Epithelial cell of proximal tubule (primary cell): ENCODE measurements at places on chromosomes 12 and 14. TPM values are rescaled to one million over a fixed set of nuclear protein-coding genes. Genes with fewer than 3 reads are reported as not detected.

Gene STAB2
- total RNA-seq = not detected in 2 replicates

Gene CTSG
- total RNA-seq = not detected in 2 replicates

Gene CLEC2A
- total RNA-seq = not detected in 2 replicates

Gene DIP2B
- 19.5 and 21.6 TPM in 2 replicates for total RNA-seq

Gene ANO2
- 1.2 and 1.7 TPM in 2 replicates for total RNA-seq

Gene LMNTD1
- not detected in 2 replicates for total RNA-seq

Gene KLRF2
- not detected in 2 replicates for total RNA-seq

Gene GPR132
- 0.29 and 0.43 TPM in 2 replicates for total RNA-seq

Gene TAS2R14
- total RNA-seq = 0.06 and 0.72 TPM in 2 replicates

Gene TAS2R13
- total RNA-seq = 0.29 and 1.6 TPM in 2 replicates

Gene KCNC2
- not detected in 2 replicates for total RNA-seq

Gene LRRC43
- total RNA-seq = 2.5 TPM in 1 of 2 replicates, not detected in the other

Gene MMP14
- total RNA-seq = 224 and 227 TPM in 2 replicates

Gene PZP
- total RNA-seq = not detected in 2 replicates

Gene PIANP
- total RNA-seq = 0.06 TPM in 1 of 2 replicates, not detected in the other

Gene BHLHE41
- 1.3 and 5.2 TPM in 2 replicates for total RNA-seq

Gene ARMH4
- 4.4 and 5.8 TPM in 2 replicates for total RNA-seq

Gene ANHX
- not detected in 2 replicates for total RNA-seq

Gene RNF31
- total RNA-seq = 42.3 and 79.4 TPM in 2 replicates

Gene ZNF641
- 3.5 and 5.8 TPM in 2 replicates for total RNA-seq

Gene ANKRD33
- total RNA-seq = not detected in 2 replicates

Gene GUCY2C
- total RNA-seq = not detected in 2 replicates

Gene TAS2R46
- total RNA-seq = 0.17 TPM in 1 of 2 replicates, not detected in the other

Gene CLECL1
- not detected in 2 replicates for total RNA-seq

Gene SOS2
- total RNA-seq = 10.1 and 13.5 TPM in 2 replicates

Gene EML5
- total RNA-seq = 0.40 and 0.87 TPM in 2 replicates

Gene HOXC5
- 0.80 and 1.2 TPM in 2 replicates for total RNA-seq

Gene CCDC38
- total RNA-seq = 0.06 TPM in 1 of 2 replicates, not detected in the other

Gene GPR84
- not detected in 2 replicates for total RNA-seq

Gene ANKS1B
- 0.46 TPM in 1 of 2 replicates, not detected in the other for total RNA-seq

Gene TC2N
- total RNA-seq = 3.0 and 5.1 TPM in 2 replicates

Gene PRH2
- total RNA-seq = not detected in 2 replicates

Gene MRPL42
- total RNA-seq = 79.7 and 93.2 TPM in 2 replicates

Gene G2E3
- 20.0 and 21.4 TPM in 2 replicates for total RNA-seq

Gene ERBB3
- total RNA-seq = 14.3 and 24.2 TPM in 2 replicates

Gene FAM90A1
- total RNA-seq = 0.23 TPM in 1 of 2 replicates, not detected in the other

Gene ARHGEF25
- 1.3 and 6.2 TPM in 2 replicates for total RNA-seq

Gene OTOGL
- not detected in 2 replicates for total RNA-seq

Gene FAM222A
- total RNA-seq = 0.52 and 2.7 TPM in 2 replicates

Gene PTPRQ
- not detected in 2 replicates for total RNA-seq

Gene OR4K17
- total RNA-seq = not detected in 2 replicates

Gene TAS2R30
- 0.07 and 0.12 TPM in 2 replicates for total RNA-seq

Gene AJUBA
- total RNA-seq = 63.2 and 105 TPM in 2 replicates

Gene PRKAG1
- 50.7 and 68.5 TPM in 2 replicates for total RNA-seq

Gene NEDD8
- 219 and 220 TPM in 2 replicates for total RNA-seq

Gene KLHL33
- total RNA-seq = under 0.01 and 0.17 TPM in 2 replicates

Gene SOX5
- 0.07 and 0.17 TPM in 2 replicates for total RNA-seq

Gene APOF
- total RNA-seq = not detected in 2 replicates

Gene AHSA1
- 122 and 211 TPM in 2 replicates for total RNA-seq

Gene ITFG2
- total RNA-seq = 26.3 and 35.1 TPM in 2 replicates
